ENCODE measurements at places on chromosomes 11 and 22. TPM values are rescaled to one million over a fixed set of nuclear protein-coding genes. Genes with fewer than 3 reads are reported as not detected.

DNA sequence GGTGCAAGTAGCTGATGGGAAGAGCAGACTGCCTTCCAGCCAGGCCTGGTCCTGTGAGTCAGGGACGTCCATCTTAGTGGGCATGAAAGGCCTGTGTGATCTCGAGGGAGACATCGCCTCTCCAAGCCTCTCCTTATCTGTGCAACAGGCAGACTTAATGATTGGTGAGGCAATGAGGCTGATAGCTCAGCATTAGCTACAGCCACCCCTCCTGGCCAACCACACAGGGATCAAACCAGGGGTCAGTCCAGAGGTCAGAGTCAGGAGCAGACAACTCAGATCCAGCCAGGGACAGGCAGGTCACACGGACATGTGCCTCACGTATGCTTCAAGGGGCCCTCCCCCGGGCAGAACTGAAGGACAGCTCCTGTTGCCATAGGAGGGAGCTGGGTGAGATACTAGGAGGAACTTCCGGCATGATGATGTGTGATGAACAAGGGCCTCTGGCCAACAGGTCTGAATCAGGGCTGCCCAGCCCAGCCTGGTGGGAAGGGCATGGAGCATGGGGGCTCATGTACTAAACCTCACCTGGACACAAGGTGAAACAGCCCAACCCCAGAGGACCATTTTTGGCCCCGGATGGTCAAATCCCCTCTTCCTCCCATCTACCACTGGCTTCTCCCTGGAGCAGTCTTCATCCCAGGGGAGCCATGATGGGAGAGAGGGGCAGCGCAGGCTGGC lies 2.8 kb upstream of the APOC3 start:
- DNase-seq, result no peak

GRCh38 chr11:117866526-117866925 lies 9.9 kb downstream of the FXYD6 start:
- no peak for DNase-seq

DNA sequence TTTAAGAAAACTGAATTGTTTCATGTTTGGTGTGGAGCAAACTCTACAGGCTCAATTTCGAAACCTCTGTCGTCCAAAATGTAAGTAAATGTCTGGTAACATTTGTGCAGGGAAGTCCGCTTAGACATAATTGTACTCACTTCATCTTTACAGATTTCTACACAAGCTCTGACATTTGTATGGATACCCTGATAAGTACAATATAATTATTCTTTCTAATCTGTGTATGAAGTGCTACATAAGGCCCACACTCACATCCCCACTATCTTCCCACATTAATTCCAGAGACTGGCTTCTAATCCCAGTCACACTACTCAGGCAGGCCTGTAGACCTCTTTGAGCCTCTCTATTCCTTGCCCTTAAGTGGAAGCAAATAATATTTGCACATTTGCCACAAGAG lies 129.2 kb upstream of the LMO1 start:
- no peak for DNase-seq

DNA sequence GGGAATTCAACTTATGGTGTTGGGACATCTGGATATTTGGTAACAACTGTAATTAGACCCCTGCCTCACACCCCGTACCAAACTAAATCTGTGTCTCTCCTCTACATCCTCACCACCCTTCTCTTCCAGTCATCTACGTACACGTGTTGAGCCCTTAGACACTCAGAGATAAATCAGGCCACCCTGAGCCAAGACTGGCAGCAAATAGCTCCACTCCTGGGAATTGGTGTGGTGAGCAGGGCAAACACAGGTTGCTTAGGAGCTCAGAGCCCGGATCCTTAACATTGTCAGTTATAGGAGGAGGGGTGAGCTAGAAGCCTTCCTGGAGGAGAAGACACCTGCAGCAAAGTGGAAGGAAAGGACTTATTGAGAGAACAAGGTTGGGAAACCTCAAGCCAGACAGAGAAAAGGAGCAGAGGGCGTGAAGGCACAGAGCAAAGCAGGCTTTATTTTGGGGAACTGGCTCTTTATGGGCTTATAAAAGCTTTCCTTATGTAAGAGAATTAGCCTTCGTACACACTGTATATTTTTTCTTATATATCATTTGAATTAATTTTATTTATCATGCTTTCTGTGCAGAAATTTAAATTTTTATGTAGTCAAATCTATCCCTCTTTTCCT lies 36.9 kb upstream of the KLHL35 start:
- DNase-seq, result no peak

DNA sequence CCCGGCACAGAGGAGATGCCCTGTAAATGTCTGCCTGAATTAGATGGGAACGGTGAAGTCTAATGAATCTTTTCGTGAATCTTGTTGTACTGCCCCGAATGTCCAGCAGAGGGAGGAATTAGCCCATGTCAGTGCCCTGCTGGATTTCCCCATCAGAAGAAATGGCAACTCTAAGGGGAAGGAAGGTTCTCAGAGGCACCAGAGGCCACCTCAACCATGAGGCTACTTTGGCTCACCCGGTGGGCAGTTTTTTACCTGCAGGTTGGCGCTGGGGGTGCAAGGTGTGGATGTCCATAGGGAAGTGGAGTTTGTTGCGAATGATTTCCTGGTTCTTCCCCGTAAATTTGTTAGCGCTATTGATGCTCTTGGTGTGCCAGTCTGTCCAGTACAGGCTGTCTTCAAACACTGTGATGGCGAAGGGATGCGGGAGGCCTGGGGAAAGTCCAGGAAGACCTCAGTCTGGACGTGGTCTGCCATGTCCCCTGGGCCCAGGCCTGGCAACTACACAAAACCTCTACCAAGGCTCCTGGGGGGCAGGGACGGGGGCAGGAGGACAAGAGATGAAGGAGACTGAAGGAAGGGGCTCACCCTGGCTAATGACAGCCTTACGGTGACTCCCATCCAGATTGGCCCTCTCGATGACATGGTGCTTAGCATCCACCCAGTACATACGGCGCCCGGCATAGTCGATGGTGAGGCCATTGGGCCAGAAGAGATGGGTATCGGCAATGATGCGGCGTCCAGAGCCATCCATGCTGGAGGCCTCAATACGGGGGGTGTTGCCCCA lies 28.5 kb downstream of the LRP4 start:
- DNase-seq, result peak; percentile 67

DNA sequence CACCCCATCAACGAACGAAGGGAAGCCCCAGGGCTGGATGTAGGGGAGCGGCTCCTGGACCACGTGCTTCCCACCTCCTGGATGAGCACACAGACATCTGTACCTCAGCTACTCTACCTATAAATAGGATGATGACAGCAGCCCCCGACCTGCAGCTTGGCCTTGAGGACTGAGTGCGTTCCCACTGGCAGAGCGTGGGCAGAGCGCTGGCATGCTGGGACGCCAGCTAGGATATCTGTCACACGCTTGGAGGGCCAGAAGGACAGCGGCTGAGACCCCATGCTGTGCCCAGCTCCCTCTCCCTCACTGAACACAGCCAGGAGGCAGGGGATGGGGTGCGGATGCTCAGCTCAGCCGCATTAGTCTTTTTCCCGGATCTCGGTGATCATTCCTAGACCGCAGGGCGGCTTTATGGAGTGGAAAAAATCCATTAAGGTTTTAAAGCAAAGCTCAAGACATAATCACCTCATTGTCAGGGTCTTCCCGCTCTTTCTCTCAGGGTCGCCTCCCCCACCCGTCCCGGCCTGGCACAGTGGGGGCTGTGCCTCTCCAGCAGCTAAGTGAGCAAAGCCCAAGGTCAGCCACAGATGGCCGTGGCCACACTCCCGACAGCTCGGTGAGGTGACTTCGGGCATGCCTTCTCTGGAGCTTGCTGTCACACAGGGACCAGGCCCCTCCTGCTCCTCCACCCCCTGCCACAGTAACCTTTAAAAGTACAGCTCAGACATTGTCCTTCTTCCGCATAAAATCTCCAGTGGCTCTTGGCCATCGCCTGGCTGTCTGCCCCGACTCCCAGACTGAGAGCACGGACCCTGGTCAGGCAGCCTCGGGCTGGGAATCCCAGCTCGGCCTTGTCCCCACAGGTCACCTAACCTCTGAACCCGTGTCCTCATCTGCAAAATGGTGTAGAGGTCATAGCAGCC lies 69.6 kb upstream of the SHISAL1 start:
- no peak for DNase-seq

DNA sequence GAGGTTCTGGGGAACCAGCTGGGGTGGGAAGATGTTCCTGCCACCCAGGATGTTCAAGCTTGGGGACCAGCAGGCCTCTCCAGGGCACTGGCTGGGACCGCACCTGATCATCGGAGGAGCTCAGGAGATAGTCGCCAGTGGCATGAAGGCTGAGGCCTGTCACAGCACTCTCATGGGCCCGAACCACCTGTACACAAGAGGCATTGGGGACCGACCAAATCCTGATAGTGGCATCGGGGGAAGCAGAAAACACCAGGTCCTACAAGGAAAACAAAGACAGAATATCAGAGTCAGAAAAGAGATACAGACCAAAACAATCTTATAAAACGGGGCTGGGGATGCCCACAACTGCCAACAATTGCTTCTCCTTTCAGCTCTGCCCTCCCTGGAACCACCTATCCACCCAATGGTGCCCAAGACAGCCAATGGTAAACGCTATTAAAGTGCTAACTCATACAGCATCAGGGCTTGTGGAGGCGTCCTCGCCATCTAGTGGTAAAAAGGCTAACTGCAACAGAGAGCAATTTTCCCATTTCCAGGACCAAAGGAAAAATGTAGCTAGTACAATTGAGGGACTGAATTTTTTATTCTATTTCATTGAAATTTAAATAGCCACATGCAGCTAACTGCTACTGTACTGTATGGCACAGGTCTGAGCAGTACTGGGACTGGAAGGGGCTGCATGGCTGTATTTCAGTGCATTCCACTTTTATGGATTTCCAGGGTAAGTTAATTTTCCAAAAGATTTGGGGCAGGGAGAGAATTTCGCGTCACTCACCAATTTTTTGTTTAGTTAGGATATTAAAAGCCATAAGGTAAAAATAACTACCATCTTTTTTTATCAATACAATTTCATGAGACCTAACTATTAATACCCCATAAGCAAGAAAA lies 7.1 kb downstream of the PRPF19 start:
- peak; percentile 43 for DNase-seq

DNA sequence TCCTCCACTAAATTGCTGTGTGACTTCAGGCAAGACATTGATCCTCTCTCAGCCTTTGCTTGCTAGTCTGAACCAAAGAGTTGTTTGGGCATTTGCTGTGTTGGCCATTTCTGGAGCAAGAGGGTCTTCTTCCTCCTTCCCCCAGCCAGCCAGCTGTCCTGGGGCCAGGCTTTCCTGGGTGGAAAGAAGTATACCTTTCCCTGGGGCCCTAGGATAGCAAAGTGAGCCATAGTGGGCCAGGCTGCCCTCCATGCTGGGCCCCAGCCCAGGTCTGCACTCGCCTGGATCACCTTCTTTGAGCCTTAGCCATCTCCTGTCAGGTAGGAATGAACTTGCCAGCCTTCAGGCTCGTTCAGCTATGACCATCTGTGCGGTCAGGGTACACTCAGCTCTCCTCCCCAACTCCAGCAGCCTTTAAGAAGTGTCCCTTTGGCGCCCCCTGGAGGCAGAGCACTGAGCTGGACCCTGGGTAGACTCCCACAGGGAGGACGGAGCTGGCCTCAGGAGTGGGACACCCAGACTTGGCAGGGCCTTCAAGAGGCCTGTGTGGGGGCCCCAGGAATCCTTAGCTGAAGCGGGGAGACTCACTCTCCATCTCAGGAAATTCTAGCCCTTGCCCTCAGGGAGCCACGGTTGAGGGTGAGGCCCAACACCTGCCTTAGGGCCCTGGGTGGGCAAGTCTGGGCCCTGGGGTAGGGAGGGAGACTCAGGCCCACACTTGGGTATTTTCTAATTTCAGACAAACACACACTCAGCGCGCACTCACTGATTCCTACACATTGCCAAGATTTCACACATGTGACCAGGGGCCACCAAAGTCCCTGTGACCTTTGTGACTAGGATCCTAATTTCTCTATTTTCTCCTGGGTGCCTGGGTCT lies 35.6 kb upstream of the TPBGL start:
- peak; percentile 76 for DNase-seq

C2CD2L gene
- 26.3 TPM for total RNA-seq

HIC2 gene
- 6.1 TPM for total RNA-seq

RHBDD3 gene
- total RNA-seq, result 41.0 TPM
